ENCODE measurements at places on chromosomes 2 and 18. TPM values are rescaled to one million over a fixed set of nuclear protein-coding genes. Genes with fewer than 3 reads are reported as not detected.
A peak's percentile ranks its signal among the peaks of the same experiment; 100 is the strongest.

DNA sequence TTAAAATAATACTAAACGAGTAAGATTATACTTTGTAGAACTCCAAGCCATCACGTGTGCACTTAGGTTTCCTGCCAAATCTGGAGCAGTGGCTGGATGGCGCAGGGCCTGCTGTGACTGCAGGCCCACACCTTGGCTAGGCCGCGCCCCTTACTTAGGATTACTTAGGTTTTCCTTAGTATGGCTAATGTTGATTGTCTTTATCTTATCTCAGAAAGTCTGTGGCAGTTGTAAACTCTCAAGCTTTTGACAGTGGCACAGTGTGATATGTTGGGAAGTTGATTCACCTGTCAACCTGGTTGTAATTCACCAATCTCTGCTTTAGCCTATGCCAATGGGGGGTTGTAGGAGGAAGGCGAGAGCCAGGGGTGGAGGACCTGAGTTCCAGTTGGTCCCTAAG lies 208.4 kb downstream of the ZNF407 start:
- DNase-seq = no peak

DNA sequence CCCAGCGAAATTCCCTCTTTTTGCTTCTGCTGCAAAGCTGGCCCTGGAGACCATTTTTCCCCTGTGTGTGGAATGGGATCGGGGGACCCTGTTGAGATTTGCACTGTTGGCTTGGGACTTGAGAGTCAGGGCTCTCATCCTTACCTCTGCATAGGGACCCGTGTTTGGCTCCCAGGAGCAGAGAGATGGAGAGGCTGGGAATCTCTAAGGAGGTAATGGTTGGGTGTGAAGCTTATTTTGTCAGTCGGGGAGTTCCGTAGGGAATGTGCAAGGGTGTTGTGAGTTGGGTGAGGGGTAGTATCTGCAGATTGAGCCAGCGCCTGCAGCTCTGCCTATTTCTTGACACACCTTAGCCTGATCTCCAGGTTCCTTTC lies 4.5 kb downstream of the GATA6 start:
- no peak for DNase-seq

GRCh38 chr18:23257686-23258565 lies 122.6 kb downstream of the CABLES1 start:
- no peak for DNase-seq

GRCh38 chr18:10477121-10477862 lies 22.9 kb downstream of the APCDD1 start:
- DNase-seq = no peak

C18orf54 gene
- 10.0 TPM for polyA plus RNA-seq

- DNase-seq = peak; percentile 19
Measured at GRCh38 chr2:227817850-227818674, 4.4 kb downstream of the CCL20 start.

- DNase-seq = no peak
Measured at GRCh38 chr2:127196998-127197397, 23.1 kb downstream of the CYP27C1 start.

- no peak for DNase-seq
Measured at GRCh38 chr2:46909150-46909549, 6.5 kb downstream of the MCFD2 start.

GRCh38 chr2:63484481-63484880 lies 103.8 kb downstream of the WDPCP start:
- DNase-seq = no peak

DNA sequence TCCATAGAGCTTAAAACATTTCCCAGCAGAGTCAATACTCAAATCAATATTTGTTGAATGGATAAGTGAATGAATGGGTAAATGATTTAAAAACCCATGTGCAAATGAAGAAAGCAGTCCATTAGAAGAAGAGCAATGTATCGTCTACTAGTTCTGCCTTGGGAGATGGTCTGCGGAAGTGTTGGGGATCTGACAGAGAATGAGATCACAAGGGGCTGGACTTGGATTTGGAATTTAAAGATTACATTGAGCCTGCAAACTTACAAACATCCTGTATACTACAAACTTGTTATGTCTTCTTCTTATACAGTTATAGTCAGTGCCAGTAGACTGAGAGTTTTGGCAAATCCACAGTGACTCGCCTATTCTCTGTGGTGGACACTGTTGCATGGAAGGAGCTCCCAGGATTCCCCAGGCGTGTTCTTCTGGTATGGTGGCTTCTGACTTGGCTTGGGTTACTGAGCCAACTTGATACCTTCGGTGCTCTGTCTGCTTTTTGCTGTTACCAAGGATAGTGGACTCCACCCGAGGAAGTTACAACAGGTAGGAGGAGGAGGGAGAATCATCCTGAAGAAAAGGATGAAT lies 163.3 kb upstream of the SERPINE2 start:
- no peak for DNase-seq

DCDC2C gene
- not detected for polyA plus RNA-seq

ABCG5 gene
- 0.46 TPM for polyA plus RNA-seq

- no peak for DNase-seq
Measured at GRCh38 chr2:232339121-232340081, 39.1 kb upstream of the ALPP start.

GRCh38 chr18:58687871-58688308 lies 16.6 kb downstream of the MALT1 start:
- no peak for DNase-seq

DNA sequence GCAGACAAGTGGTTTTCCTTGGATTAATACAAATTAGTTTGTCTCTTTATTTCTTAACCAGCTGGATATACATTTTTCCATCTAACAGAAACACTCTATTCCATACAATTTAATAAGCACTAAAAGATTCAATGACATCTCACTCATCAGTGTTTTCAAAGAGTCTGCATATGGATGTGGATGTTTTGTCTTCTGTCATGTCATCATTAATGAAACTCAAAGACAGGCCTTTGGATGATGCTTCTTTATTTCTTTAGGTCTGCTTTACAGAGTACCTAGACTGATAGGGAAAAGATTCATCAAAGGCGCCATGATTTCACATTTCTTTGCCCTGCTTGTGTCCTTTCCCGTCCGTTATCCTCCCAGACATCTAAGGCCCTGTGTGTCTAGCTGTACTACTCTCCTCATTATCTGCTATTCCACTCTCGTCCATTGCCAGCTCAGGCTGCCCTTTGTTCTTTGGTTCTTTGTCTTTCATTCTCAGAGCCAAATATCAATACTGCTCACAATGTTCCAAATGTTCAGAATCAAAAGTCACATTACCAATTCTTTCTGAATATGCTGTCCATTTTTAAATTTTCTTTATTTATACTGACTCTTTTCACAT lies 232.3 kb upstream of the CHAC2 start:
- DNase-seq = no peak

AQP12B gene
- polyA plus RNA-seq = not detected

- peak; percentile 29 for DNase-seq
Measured at GRCh38 chr2:186058614-186059013, 320.0 kb downstream of the FSIP2 start.

CACNB4 gene
- 5.8 TPM for polyA plus RNA-seq

GRCh38 chr2:113341191-113341869 lies 62.6 kb upstream of the PAX8 start:
- no peak for DNase-seq

DSG4 gene
- not detected for polyA plus RNA-seq

DNA sequence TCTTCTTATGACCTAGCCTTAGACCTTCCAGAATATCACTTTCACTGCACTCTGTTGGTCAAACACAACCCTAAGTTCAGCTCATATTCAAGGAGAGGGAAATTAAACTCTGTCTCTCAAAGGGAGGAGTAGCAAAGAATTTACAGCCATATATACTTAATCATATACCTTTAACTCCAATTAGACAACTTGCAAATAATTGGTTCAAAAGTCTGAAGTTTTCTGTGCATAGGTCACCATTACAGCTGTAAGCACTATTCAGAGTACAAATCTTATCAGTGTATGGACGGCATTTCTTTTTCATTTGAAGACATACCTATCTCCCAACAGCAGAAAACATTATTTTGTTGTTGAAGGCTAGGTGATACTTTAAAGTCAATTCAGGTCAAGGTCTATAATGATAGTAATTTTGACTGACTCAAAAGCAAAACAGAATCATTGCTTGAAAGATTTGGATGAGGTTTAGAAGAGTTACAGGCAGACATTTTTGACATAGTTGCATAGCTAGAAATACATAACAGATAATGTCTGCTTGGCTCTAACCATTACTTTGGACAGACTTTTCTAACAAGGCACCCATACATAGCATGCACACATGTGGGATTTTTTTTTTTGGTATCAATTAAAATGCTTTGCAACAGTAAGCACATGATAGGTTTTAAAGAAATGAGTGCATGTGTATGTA lies 131.5 kb downstream of the CPS1 start:
- no peak for DNase-seq

DNA sequence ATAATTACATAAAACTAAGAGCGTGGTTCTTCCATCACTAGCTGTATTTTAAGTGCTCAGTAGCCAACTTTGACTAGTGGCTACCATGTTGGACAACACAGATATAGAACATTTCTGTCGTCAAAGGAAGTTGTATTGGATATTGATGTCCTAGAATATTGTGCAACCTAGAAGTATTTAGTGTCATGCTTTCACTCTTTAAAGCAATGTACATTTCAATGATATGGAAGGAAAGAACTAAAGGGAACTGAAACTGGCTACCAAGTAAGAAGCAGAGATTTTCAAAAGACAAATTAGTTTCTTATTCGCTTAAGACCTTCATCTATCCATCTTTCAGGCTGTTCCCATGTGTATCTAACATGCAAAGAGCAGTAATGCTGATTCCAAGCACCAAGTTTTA lies 85.4 kb upstream of the EML6 start:
- DNase-seq = no peak

- no peak for DNase-seq
Measured at GRCh38 chr18:42229211-42230210, 274.5 kb downstream of the PIK3C3 start.

DNA sequence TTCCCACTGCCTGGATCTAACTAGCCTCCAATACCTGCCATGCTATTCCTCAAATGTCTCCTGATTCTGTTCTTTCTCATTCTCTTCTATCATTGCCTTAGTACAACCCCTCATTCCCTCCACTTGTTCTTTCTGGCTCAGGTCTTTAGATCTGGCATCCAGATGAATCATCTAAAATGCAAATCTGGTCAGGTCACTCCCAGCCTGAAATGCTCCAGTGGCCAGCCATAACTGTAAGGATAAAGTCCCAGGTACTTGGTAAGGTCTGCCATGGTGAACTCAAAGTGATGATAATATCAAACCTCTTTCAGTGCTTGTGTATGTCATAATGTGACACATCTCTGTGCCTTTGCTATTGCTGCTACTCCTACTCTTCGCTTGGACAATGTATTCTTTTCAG lies 2.9 kb upstream of the SNRNP27 start:
- no peak for DNase-seq

DNA sequence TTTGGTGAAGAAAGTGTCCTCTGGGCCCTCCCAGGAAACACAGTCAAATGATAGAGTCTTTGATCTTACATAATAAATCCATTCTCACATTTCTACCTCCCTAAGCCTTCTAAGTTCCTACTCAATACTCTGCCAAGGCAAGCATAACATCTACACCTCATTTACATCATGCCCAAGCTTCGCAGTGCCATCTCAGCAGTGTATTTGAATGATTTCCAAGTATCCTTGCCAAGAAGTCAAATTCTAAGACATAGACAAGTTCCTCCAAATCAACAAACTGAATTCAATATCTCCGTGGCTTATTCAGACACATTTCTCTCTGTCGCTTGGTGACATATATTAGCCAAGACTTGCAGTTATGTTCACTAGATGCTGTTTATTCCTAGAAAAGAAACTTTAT lies 8.1 kb upstream of the MLPH start:
- no peak for DNase-seq

DNA sequence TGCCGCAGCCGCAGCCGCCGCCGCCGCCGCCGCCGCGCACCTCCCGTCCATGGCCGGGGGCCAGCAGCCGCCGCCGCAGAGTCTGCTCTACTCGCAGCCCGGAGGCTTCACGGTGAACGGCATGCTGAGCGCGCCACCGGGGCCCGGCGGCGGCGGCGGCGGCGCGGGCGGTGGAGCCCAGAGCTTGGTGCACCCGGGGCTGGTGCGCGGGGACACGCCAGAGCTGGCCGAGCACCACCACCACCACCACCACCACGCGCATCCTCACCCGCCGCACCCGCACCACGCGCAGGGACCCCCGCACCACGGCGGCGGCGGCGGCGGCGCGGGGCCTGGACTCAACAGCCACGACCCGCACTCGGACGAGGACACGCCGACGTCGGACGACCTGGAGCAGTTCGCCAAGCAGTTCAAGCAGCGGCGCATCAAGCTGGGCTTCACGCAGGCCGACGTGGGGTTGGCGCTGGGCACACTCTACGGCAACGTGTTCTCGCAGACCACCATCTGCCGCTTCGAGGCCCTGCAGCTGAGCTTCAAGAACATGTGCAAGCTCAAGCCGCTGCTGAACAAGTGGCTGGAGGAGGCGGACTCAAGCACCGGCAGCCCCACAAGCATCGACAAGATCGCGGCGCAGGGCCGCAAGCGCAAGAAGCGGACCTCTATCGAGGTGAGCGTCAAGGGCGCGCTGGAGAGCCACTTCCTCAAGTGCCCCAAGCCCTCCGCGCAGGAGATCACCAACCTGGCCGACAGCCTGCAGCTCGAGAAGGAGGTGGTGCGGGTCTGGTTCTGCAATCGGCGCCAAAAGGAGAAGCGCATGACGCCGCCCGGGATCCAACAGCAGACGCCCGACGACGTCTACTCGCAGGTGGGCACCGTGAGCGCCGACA lies 2.4 kb downstream of the POU3F3 start:
- no peak for DNase-seq

ADRA2B gene
- 1.6 TPM for polyA plus RNA-seq

DCC gene
- polyA plus RNA-seq = 0.92 TPM

GRCh38 chr18:45496741-45497140 lies 118.5 kb upstream of the SLC14A2 start:
- no peak for DNase-seq

DNA sequence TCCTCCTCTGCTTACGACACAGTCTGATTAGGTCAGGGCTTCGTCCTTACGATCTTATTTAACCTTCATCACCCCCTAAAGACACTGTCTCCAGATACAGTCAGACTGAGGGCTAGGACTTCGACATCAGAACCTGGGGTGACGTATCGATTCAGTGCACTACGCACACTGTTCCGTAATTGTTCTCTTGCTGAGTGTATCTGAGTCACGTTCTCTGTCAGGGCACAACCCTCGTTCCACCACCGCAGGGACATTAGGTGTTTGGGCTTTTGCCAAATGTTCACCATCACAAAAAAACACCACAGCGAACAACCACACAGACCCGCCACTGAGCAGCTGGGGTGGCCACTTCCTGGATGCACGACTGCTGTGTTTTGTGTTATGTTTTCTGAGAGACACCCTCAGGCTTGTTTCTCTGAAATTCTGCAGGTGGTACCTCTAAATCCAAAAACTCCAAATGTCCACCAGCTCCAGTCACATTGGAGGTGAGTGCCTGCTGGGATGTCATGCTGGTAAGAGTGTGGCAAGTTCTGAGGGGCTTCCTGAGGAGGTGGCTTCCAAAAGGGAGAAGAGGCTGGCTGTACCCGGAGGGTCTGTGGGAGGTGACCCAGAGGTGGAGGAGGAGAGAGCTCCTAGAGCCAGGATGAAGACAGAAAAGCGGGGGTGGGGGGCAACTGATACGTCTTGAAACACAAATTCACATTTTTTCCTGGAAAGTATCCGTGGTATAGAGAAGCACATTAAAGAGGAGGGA lies 66.6 kb downstream of the ADNP2 start:
- no peak for DNase-seq

CAPN13 gene
- polyA plus RNA-seq = 1.6 TPM
